Activated T-helper 1 cell treated with anti-CD3 and anti-CD28 coated beads, Interleukin-2, amount 50 U/mL, for 16 hours (primary cell): ENCODE measurements at places on chromosomes 16 and 17.
A peak's percentile ranks its signal among the peaks of the same experiment; 100 is the strongest.

GRCh38 chr17:82129095-82129494 lies 31.1 kb upstream of the FASN start:
- DNase-seq: no peak

DNA sequence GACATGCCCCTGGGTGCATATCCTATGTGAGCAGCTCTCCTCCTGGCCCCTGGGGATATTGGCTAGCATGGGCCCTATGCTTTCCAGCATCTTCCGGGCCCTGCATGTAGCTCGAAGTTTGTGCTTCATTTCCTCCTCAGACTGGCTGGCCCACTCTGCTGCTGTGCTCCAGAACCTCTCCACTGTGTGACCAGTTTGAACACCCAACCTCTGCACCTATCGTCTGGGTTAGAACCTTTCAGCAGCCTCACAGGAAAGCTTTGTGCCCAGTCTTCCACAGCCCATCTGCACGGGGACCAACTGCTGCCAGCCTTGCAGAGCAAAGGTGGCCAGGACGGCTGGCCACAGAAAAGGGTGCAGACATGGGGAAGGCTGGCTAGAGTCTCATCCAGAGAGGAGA lies 10.2 kb upstream of the CLEC18B start:
- no peak for DNase-seq

- no peak for DNase-seq
Measured at GRCh38 chr16:59122262-59122537, 388.1 kb upstream of the GOT2 start.

DNA sequence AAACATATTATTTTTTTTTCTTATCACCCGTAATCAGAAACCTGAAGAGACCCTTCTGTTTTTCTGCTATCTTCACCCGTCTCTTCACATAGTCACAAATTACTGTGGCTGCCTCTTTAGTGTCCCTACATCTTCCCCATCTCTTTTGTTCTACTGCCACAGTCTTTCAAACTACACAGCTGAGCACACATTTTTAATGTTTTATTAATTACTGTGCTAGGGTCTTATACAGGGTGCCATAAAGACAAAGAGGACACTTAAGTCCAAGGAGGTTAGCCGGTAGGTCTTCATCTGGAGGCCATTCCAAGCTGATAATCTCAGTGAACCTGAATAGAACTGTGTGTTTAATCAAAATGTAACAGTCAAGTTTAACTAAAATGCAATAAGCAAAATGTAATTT lies 20.7 kb downstream of the CNTNAP4 start:
- DNase-seq: no peak

GRCh38 chr17:38704606-38705522 lies at the start of gene MLLT6:
MLLT6 (plus strand) TSS chr17:38705273; CDS start chr17:38705633, 360 bp downstream.
- peak; percentile 57 for DNase-seq
